ENCODE measurements at places on chromosomes 11 and 22.
A peak's percentile ranks its signal among the peaks of the same experiment; 100 is the strongest.

DNA sequence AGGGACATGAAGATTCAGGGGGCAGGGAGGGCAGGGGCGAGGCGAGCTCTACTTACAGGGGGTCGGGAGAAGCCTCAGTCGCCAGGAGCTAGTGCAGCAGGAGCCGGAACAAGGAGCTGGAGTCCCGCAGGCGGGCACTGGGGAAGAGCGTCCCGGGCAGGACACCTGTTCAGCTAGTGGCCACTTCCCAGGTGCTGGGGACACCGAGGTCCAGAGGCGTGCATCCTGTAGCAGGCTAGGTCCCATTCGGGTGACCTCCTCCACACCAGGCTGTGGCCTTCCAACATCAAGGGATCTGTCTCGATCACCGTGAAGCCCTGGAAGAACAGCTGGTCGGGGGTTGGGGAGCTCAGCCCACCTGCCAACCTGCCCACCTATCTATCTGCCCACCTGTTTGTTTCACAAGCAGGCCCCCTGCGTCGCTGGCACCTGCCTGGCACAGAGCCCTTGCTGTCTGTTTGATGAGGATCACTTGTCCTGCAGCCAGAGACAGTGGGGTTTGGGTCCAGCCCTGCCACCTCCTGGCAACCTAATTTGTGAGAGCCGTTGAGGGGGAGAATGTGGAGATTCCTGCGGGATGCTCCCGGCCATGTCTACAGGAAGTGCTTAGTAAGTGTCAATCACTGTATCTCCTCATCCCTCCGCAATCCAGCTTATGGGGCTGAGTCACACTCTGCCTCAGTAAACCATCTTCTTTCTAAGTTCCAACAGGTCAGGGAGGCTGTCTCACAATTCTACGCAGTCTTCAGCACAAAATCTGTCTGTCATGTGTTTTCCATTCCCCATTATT lies 940.9 kb downstream of the BRD1 start:
- no peak for DNase-seq

DNA sequence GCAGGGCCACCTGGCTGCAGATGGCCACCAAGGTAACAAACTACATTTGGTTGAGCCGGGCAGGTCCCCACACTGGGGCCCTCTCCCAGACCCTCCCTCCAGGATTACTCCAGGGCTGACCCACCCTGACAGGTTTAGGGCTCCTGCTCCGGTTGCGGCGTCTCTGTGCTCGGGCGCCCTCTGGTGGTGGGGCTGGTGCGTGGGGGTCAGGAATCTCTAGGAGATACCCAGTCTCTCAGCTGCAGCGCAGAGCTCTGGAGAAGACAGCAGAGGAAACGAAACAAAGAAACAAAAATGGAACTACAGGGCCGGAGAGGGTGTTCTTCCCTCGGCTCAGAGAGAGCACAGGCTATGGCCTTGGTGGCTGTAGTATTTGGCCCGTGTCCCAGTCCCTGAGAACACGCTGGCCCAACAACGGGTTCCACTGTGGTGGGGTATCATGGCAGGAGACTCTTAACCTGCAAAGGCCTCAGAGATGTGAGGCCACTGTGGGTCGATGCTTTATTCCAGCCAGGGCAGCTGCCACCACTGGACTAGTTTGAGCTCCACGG lies 2.4 kb downstream of the C11orf96 start:
- peak; percentile 96 for DNase-seq

GRCh38 chr22:35443790-35444684 lies 44.1 kb downstream of the MCM5 start:
- DNase-seq = no peak

DNA sequence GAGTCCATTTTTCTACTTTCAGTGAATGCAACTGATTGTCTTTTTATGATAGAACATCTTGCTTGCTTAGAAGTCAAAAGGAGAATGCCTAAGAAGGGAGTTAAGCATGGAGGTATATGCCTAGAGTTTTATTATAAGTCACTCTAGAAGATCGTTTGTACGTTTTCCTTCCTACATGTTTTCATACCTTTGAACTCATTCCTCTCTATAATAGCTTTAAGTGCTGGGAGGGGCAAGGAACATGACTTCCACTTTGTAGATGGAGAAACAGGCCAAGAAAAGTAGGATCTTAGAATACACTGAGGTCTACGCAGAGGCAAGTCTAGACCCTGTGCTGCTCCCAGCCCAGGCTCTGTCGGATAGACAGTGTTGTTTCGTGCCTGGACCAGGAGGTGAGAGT lies 114.3 kb downstream of the ZBTB16 start:
- no peak for DNase-seq

- DNase-seq = no peak
Measured at GRCh38 chr11:31761636-31762035, 49.5 kb downstream of the PAX6 start.

DNA sequence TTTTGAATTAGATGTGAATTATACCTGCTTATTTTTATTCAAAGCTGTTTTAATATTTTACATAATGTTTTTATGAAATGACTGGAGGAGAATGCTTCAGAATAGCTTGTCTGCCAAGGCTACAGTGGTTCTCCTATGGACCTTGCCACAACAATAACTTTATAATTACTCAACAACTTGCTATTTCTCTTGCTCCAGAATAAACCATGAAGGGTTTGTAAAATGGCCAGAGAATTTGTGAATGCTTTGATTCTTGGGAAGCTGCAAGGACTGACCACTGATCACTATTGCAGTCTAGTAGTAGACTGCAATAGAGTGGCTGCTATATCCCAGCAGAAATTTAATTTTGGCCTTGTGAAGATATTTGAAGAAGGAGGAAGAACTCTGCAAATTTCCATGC lies 199.7 kb downstream of the FAT3 start:
- DNase-seq = no peak

DNA sequence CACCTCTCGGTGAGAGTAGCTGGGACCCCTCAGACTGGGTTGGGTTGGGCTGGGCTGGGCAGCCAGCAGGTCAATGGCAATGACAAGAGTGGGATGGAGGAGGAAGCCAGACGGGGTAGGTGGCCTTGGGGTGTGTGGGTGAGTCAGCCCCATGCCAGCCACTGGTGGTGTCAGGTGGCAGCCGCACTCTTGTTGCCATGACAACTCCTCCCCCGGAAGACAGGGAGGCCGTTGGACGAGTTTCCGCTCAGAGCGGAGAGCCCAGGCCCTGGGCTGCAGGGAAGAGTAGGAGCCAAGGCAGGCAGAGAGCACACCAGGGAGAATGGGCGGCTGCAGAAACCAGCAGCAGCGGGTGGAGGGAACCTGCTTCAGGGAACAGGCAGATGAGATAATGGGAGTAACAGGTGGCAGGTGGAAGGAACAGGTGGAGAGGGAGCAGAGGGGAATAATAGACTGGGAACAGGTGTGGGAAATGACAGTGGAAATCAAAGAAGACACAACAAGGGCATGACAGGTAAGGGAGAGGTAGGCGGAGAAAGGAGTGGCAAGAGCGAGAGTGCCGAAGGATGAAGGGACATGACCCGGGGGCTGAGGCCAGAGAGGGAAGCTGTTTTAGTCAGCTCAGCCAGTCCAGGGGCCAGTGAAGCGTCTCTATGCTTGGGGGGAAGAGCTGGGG lies 8.7 kb downstream of the SPTBN2 start:
- no peak for DNase-seq

- DNase-seq = no peak
Measured at GRCh38 chr11:84870486-84870885, 756.7 kb downstream of the DLG2 start.

- DNase-seq = no peak
Measured at GRCh38 chr22:40726514-40726913, 47.2 kb downstream of the MCHR1 start.

GRCh38 chr11:18459634-18460033 lies 4.0 kb downstream of the LDHAL6A start:
- DNase-seq = no peak

DNA sequence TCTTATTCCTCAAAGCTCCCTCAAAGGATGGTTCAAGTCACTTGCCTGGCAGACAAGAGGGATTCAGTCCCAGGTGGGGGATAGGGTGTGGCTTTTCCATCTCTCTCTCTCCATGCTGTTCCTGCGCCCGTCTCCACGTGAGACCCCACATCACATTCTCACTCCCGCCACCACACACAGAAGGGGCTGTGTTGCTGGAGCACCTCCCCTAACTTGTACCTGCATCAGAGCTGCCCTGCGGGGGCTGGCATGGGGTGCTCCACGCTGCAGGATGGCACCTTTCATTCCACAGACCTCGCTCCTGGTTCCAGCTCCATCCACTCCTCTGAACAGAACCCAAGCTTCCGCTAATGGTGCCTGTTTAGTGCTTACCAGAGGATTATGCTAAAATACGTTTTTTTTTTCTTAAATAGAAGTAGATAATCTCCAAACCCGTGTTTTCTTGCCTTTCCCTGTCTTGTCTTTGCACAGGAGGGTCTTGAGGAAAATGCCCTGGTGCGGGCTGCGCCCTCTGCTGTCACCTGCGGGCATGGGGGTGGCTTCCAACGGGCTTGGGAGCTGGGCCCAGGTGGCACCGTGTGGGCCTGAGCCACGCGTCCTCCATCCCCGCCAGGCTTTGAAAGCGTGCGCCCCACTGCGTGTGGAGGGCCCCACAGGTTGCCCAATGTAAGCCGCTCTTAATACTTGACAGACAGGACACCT lies 985.6 kb downstream of the BRD1 start:
- no peak for DNase-seq

DNA sequence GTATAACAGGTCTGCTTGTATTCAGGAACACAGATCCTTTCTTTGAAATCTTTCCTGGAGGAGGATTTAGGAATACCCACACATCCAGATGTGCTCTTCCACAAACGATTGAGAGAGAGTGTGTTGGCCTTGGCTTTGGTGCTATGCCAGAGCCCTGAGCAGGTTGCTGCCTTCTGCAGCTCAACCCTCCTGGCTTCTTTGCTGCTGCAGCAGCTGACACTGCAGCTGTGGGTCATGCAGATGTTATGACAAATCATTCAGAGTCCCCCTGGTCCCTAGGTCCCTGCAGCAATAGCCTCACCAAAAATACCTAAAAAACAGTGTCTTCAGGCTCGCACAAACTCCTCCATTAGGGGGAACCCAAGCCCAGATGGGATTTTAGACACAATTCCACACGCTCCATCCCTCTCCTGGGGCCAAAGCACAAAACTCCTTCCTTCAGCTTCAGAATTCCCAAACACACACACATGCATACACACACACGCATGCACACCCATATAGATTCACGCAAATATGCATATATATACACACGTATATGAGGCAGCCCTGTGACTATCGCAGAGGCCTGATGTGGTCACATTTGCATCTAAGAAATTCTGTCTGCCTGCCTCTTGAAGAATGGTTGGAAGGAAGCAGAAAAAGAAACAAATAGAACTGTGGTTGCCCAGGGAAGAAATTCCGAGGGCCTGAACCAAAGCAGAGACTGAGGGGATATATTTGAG lies 35.4 kb downstream of the SLN start:
- no peak for DNase-seq

DNA sequence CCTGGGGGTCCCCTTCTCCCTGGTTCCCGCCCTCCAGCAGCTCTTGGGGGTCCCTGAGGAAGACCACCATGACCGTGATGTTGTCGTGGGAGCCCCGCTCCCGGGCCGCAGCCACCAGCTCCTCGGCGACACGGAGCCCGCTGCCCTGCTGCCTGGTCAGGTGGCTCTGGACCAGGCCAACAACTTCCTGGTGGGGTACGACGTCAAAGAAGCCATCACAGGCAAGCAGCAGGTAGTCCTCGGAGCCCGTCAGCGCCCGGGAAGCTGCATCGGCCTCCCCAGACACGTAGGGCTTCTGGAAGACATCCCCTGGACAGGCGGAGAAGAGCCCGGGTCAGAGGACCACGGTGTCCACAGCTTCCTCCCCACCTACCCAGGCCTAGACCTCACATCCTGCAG lies 29.5 kb downstream of the PPM1F start:
- DNase-seq = no peak

GRCh38 chr22:49929994-49930575 lies 11.7 kb downstream of the CRELD2 start:
- no peak for DNase-seq

DNA sequence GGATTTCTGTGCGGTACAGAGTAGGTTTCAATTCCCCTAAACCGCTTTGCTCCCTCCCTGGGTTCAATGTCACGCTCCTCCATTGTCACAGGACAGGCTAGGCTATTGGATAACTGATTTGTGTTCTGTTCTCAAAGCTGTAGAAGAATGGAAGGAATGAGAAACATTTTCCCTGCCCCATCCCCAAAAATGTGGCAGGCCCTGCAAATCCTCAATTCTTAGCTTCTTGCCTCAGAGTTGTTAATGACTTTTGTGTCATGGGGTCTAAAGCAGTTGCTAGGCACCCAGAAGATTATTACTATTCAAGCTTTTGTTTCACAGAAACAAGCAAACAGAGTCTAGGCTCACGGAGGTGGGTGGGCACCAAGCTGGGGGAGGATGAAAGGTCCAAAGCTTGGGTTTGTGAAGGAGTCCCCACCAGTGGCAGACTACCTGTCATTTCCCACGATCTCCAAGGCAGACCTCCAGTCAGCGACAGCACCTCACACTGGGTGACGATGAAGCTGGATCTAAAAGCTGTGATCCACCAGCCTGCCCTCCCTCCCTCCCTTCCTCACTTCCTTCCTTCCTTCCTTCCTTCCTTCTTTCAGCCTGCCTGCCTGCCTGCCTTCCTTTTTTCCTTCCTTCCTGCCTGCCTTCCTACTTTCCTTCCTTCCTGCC lies 1080.2 kb downstream of the OPCML start:
- no peak for DNase-seq

- DNase-seq = no peak
Measured at GRCh38 chr22:23053912-23054530, 16.3 kb upstream of the GNAZ start.

DNA sequence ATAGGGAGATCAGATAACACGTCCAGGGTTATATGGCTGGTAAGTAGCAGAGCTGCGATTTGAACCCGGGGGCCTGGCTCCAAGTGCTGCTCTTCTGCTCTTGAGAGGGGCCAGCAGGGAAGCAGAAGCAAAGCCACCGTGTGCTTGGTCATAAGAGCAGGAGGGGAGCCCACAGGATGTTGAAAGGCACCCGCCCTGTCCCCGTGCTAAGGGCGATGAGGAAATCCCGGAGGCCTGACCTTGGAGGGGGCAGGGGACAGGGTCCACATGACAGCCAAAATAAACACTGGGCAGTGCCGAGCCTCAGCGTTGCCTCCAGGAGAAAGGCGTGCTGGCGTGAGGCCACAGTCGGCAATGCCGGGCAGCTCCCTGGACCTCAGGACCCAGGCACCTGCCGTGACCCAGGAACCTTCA lies 28.8 kb downstream of the TOM1 start:
- DNase-seq = no peak

DNA sequence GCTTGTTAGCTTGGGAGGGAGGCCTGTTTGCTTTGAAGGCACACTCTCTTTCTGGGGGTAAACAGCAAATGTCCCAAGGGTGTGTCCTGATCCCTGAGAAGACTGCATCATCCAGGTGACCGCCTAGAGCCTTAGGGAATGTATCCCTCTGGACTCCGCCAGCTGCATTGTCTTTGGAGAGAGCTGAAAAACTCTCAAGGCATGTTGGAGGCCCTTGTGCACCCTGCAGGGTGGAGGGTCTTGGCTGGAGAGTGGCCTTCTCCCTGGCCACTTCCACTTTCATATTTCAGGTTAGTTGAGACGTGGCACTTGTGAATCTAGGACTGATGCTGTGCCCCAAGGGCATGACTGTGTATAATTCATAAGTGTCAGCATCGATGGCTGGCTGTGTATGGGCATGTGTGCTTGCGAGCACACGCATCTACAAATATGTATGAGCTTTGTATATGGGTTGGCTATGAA lies 70.6 kb downstream of the ZBTB16 start:
- DNase-seq = no peak
